ENCODE measurements at places on chromosomes 3 and 15.

GRCh38 chr3:88113311-88114162, 36.2 kb upstream of the C3orf38 start:
- DNase-seq, result peak; percentile 70

DNA sequence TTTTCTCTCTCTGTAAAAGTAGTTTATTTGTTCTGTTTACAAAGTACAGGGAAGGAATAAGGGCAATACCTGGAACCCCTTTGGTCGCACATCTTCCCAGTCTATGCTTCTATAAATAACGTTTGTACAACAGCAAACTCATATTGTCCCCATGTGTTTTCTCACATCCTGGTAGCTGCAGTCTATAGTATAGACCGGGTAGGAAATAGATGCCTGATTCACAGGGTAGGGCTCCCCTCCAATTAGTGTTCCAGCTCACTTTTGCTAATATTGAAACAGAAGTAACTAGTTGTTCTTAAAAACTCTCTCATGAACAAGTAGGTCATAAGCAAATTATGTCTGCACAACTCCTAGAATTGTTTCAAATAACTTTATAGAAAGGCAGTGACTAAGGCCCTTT, 17.7 kb downstream of the ATG7 start:
- DNase-seq, result no peak

DNA sequence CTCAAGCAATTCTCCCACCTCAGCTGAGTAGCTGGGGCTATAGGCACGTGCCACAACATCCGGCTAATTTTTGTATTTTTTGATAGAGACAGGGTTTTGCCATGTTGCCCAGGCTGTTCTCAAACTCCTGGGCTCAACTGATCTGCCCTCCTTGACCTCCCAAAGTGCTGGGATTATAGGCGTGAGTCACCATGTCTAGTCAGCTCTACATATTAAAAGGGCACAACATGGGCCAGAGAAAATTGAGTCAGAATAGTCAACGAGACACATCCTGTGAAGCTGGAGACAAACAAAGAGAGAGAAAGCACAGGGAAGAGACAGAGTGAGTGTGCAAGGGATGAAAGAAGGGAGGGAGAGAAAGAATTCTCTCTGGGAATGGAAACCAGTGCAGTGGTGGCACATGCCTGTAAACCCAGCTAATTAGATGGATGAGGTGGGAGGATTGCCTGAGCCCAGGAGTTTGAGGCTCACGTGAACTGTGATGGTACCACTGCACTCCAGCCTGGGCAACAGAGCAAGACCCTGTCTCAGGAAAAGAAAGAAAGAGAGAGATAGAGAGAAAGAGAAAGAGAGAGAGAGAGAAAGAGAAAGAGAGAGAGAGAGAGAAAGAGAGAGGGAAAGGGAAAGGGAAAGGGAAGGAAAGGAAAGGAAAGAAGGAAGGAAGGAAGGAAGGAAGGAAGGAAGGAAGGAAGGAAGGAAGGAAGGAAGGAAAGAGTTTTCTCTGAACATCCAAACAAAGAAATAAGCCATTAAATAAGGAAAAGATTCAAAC, 107.2 kb upstream of the SLC25A36 start:
- no peak for DNase-seq

DNA sequence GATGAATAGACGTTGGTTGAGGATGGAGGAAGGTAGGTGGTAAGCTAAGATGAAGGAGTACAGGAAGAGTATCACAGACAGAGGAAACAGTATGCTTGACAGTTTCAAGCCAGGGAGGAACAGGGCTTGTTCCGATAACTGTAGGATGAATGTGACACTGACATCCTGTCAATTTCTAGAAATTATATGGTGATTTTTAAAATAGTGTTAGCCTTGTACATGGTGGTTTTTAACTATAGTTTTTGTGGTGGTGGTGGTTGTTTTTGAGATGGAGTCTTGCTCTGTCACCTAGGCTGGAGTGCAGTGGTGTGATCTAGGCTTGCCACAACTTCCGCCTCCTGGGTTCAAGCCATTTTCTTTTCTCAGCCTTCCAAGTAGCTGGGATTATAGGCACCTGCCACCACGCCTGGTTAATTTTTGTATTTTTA, 92.8 kb downstream of the FNDC3B start:
- DNase-seq, result no peak

- DNase-seq, result no peak
Measured at GRCh38 chr15:100785181-100786138, 94.2 kb upstream of the ALDH1A3 start.

DNA sequence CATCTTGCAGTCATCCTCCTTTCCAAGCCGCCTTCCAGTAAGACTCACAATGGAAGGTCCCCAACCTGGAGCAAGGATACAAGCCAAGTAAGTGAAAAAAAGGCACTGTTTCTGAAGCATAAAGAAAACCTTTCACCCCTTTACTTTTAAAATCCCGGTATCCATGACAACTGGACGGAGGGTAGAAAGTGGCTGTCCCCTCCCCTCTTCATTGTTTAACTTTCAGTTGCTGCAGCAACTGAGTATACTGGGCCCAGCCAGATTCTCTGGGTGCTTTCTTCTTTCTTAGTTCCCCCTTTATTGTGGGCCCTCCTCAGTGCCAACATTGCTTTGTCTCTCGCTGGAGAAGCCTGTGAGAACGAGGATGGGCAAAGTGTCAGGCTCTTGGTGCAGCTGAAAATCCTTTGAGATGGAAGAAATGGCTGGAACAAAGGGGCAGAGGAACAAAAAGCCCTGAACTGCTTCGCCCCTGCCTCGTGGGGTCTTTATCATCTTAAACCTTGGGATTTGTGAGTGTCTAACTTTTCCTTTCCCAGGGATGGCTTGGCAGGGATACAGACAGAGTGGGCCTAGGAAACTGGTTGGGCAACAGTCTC, 224.0 kb upstream of the RGMA start:
- no peak for DNase-seq

- no peak for DNase-seq
Measured at GRCh38 chr3:37703626-37704025, 158.1 kb upstream of the CTDSPL start.

DNA sequence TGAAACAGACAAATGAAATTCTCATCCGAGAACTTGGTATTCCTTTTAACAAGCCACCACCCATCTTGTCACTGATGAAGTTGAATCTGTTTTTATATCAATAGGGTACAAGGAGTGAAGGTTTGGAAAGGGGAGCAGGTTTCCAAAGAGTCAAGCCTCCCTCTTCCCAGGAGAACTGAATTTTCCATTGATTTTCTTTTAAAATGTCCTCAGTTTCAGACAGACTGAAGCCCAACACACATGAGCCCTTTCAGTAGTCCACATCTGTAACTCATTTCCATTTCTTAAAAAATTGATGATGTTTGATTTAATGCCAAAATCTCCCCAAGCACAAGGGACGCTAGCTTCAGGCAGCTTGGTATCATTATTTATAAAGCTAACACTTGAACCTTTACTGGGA, 187.7 kb downstream of the FOXB1 start:
- no peak for DNase-seq

Measured in glomerular endothelial cell (primary cell).